ENCODE measurements at places on chromosomes 2 and 18.

GRCh38 chr2:199163613-199164458, 293.9 kb downstream of the SATB2 start:
- DNase-seq = no peak

DNA sequence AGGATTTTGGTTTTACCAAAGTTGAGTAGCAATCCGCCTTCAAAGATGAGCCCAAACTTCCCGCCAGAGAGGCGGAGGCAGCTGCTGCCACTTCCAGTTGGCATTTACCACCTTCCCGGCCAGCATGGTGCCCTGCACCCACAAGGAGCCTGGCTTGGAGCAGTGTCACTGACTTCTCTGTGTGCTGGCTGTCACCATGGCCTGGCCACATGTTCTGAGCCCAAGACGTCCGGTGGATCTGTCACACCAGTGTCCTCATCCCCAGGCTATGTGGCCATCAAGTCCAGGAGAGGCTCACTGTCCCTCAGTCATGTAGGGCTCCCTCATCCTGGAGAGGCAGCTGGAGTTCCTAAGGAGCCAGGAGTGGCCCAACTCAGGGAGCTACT, 100.6 kb downstream of the ACKR3 start:
- no peak for DNase-seq

- DNase-seq = no peak
Measured at GRCh38 chr2:234640657-234641056, 143.8 kb upstream of the ARL4C start.

DNA sequence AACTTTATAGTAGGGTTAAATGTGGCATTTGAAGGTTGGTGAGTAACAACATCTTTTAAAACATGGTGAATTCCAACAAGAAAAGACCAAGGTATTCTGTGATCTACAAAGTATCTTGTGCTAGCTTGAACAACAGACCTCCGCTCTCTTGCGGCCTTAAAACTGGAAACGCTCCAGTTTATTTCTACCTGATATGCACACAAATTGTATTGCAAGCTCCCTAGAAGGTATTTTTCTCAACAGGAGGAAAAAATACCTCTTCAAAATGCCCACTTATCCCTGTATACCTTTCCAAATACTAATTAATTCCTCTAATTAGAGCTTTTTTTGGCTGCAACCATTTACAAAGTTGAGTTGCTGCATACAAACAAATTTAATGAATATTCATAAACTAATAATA, 69.5 kb downstream of the KCNH7 start:
- peak; percentile 74 for DNase-seq

DNA sequence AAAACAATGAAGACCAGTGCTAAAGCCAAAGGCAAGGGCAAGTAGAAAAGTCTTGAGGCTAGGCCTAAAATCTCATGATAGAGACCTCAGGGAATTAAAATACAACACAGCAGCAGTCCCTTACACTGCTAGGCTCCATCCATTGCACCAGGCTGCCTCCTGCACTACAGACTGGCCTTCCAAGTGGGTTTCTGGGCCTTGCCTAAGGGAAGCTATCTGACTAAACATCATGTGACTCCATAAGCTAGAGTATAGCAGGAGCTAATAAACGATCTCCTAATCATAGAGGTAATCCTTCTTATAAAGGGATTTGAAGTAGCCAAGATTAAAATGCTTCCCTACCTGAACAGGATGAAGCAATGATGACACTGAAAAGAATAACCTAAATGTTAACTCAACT, 77.6 kb upstream of the NFU1 start:
- no peak for DNase-seq

DNA sequence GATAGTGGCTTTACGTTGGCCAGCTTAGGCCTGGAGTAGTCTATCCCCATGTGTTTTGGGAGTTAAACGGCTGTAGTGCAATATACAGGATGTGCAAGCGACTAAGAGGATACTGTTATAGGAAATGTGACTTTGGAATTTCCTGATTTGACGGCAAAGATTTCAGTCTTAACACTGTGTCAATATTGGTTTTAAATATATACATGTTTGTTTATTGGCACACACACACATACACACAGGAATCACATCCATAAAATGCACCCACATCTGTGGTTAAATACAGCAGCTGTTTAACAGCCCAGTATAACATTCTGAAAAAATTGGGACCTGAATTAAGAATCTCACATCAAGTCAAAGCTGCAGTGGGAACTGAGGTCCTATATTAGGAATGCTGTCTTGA, 347.1 kb downstream of the TXNL1 start:
- no peak for DNase-seq

GRCh38 chr2:215171796-215172195, 33.4 kb upstream of the ABCA12 start:
- DNase-seq = no peak

DNA sequence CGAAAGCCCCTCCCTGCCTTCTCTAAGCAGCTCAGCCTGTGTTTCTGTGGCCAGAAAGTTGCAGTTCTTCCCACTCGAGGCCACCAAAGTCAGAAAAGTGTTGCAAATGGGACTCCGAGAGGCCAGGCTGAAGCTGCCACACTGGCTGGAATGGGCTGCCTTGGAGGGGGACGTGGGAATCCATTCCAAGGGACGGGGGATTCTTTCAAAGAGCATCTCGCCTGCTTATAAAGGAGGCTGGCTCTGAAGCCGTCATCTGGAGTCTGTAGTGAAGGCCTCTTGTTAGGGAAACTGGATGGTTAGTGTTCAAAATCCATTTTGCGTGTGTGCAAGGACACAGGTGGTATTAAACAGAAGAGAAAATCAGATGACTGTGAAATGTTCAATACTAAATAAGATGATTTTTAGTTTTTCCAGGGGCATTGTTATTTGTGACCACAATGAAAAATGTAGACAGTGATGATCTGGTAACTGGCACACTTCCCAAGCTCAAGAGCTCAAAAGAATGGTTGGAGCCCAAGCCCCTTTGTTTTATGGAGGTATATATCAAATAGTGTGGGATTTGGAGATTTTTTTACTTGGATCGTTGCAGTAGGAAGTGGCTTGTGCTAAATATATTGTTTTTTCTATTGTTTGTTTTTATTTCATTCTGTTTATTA, 782 bp downstream of the FAM228B start:
- DNase-seq = no peak

DNA sequence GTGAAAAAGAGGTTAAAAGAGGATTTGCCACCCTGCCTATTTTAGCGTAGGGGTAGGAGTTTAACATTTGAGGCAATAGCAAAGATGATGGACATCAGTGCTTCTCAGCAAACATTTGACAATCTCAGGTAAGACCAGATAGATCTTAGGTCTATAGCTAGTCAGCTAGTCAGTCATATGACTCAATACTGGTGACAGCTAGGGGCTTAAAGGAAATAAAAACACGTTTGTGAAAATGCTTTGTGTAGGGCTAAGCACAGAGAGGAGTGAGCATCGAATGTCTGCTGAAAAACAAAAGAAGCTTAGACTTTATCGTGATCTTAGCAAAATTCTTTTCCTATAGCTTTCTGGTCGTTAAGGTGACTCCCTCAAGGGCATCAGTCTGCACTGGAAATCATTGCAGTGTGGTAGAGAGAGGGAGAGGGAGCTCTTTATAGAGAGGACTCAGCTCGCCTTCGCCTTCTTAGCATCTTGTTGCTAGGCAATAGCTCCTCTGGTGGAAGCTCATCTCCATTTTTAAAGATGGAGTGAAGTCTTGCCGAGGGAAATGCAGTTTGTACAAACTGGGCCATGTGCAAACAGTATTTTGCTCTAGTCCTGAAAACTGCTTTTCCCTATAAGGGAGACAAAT, 62.8 kb upstream of the SLC38A11 start:
- DNase-seq = no peak

GRCh38 chr2:169734169-169734847, 676 bp downstream of the KLHL23 start:
- peak; percentile 23 for DNase-seq

DNA sequence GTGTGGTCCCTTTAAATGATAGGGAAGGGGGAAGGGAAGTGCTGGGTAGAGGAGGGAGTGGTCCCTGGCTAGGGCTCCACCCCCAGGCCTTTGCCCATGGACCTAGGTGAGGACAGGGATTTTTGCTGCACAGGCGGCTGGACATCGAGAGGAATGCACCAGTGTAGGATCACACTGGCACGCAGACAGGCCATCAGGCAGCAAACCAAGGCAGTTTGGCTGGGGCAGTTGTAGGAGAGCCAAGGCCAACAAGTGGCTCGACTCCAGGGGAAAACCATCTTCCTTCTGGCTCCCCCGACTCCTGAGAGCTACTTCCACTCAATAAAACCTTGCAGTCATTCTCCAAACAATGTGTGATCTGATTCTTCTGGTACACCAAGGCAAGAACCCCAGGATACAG, 402.0 kb upstream of the LRRTM1 start:
- no peak for DNase-seq

- no peak for DNase-seq
Measured at GRCh38 chr18:55136258-55136657, 177.0 kb upstream of the CCDC68 start.

DNA sequence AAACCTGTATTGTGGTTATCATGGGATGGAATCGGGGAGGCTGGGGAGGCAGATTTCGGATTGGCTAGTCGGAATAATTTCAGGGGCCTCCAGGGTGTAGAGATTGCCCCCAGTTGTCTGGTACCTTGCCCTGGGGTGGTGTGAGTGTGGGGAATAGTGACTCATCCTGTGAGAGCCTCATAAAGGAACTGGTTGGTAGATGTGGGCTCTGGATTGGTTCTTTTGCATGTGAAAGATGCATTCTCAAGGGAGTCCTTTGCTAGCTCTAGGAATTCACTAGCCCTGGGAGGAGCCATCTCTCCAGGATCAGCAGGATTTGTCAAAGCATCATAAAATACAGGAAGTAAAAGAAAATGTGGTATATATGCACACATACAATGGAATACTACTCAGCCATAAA, 331.6 kb downstream of the SETBP1 start:
- no peak for DNase-seq

- DNase-seq = no peak
Measured at GRCh38 chr2:240915526-240916341, 9.6 kb downstream of the CROCC2 start.

- no peak for DNase-seq
Measured at GRCh38 chr2:216556202-216556601, 57.6 kb downstream of the RPL37A start.

GRCh38 chr18:25724121-25724520, 366.3 kb downstream of the SS18 start:
- no peak for DNase-seq

GRCh38 chr2:195533771-195534642, 123.0 kb upstream of the SLC39A10 start:
- DNase-seq = no peak

GRCh38 chr2:231486851-231487596, 22.7 kb upstream of the NCL start:
- DNase-seq = no peak

- DNase-seq = no peak
Measured at GRCh38 chr2:3270095-3270478, 107.5 kb downstream of the EIPR1 start.

DNA sequence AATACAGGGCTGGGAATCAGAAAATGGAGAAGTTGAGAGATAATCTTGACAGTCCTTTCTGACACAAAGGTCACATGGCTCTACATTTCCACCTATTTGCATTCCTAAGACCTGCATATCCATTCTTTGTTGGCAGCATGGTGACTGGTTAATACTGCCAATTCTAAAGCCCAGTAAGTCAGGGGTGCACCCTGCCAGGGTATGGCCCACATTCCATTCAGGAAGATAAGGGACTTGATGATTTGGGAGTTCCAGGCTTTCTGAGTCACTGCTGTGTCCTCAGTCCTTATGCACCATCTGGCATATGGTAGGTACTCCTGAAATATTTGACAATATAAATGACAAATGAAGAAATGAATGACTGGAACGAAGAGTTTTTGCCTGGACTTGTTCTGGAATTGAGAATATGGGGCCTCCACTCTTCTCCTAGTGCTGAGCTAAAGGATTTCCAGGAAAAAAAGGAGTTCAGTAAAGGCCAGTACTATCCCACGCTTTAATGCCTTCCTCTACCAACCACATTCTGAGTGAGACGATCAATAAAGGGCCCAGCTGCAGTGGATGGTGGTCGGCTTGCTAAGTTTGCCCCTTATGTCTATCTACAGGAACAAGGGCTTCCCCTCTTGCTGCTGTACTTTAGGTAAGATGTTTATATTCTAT, 31.7 kb upstream of the EIF2AK3 start:
- DNase-seq = no peak

GRCh38 chr2:27408601-27409320, 630 bp downstream of the PPM1G start:
- DNase-seq = no peak

DNA sequence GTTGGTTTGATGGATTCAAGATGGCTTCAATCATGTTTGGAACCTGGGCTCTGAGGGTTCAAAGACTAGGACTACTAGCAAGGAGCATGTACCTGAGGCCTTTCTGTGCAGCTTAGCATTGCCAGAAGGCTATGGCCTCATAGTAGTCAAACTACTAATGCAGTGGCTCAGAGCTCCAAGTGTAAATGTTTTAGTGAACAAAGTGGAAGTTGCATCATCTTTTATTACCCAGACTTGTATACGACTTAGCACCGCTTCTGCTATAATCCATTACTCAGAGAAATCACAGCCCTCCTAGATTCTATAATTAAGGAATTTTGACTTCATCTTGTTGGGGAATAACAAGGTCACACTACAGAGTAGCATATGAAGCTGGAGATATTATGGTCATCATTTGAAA, 210.5 kb downstream of the ERBB4 start:
- DNase-seq = no peak

GRCh38 chr2:28155627-28156026, 237.0 kb upstream of the FOSL2 start:
- no peak for DNase-seq

DNA sequence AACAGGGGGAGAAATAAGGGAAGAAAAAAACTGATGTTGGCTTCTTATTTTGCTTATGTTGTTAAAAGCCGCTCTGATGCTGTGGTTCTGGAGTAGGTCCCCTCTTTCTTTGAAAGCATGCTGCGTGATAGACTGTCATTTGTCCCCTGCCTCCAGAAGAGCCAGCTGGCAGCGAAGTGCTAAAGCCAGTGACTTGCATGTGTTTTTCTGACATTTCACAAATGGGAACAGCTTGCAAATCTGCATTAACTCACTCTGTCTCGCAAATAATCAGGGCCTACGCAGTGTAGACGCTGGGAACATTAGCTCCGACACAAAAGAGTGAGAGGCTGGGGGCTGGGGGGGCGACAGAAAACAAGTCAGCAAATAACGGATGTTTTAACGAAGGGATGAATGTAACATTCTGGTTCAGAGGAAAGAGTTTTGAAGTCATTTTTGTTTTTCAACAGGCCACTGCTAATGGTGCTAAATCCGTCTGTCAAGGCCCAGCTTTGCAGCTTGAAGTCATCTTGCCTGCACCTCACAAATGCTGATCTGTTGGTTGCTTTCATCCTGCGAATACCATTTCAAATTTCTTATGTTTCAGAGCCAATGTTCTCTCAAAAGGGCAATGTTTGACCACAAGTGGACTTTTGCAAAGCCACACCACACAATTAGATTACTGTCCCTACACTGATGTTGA, 68.8 kb upstream of the PIK3C3 start:
- no peak for DNase-seq

DNA sequence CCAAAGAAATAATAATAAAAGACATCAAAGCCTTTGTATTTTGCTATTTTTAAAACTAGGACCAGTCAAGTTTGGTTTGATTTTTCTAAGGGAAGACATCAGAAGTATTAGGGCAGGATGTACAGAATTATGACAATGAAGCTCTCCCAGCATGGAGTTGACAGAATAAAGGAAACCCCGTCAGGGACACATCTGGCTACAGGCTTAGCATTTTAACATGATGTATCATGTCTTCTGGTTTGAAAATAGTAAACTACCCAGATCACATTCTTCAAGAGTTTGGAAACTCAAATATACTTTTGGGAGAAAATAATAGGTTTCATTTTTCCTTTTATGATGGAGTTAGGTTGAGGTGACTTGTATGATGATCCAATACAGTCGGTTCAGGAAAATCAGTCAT, 552.0 kb upstream of the CDH2 start:
- DNase-seq = no peak

GRCh38 chr2:241636182-241637017, 558 bp downstream of the THAP4 start:
- DNase-seq = no peak

Measured in NCI-H2029 (cell line).